ENCODE measurements at places on chromosomes 13 and 19.

DNA sequence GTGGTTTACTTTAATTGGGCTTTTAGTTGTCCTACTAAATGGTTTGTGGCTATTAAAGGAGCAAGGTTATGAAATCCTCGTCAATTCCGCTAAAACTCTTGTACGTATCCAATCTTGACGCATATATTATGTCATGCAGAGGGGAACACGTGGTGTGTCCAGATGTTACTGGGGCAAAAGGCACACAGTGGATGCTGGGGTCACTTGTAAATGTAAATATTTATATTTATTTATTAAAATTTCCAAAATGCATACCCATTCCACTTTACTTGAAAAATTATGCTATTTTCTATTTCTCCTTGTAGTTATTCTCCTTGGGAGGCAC is 36.7 kb upstream of the SLC46A3 start:
- DNase-seq = no peak

- DNase-seq = no peak
Measured at GRCh38 chr13:46058268-46058667, 5.7 kb upstream of the ZC3H13 start.

- DNase-seq = no peak
Measured at GRCh38 chr19:1685046-1685445, 32.6 kb upstream of the TCF3 start.

GRCh38 chr13:90627813-90628212 is 719.7 kb upstream of the MIR17HG start:
- DNase-seq = no peak

DNA sequence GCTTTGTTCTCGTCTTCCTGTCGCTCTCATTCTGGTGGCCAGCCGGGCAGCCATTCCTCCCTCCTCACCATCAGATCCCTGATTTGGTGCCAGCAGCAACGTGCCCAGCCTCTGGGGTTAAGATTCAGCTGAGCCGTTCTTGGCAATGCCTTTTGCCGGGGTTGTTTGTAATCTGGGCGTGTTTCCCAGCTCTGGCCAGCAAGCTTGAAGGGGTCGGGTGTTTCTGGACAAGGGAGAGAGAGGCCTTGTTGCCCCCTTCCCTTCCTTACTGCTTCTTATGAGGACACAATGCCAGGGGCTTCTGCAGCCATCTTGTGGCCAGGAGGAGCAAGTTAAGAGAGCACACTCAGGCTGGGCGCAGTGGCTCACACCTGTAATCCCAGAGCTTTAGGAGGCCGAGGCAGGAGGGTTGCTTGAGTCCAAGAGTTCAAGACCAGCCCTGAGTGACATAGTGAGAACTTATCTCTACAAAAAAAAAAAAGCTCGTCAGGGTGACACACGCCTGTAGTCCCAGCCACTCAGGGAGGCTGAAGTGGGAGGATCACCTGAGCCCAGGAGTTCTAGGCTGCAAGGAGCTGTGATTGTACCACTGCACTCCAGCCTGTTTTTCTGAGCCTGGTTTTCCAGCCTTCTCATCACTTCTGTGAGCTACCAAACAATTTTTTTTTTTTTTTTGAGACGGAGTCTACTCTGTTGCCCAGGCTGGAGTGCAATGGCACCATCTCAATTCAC is 10.7 kb upstream of the CRTC1 start:
- no peak for DNase-seq

DNA sequence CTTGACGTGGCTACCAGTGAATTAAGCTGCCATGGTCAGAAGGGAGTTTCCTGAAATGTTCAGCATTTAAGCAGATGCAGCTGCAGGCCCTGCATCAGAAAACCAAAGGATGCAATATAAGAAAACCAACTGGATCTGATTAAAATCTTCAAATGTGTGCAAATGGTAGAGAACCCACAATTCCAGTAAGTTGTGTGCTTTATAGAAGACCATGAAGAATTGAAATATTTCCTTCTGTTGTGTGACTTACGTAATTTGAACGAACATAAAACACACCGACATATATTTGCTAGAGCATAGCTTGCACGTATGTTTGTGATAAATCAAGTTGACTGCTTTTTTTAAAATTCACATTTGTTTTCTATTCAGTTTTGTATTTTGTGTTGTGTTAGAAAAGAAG is 191.4 kb downstream of the COL4A1 start:
- DNase-seq = no peak
